Activated naive CD8-positive, alpha-beta T cell treated with anti-CD3 and anti-CD28 coated beads for 36 hours (primary cell): ENCODE measurements at places on chromosomes 12 and 14.
A peak's percentile ranks its signal among the peaks of the same experiment; 100 is the strongest.

- DNase-seq: no peak
These were observed 23.7 kb downstream of the NCOR2 start for GRCh38 chr12:124543590-124544310.

DNA sequence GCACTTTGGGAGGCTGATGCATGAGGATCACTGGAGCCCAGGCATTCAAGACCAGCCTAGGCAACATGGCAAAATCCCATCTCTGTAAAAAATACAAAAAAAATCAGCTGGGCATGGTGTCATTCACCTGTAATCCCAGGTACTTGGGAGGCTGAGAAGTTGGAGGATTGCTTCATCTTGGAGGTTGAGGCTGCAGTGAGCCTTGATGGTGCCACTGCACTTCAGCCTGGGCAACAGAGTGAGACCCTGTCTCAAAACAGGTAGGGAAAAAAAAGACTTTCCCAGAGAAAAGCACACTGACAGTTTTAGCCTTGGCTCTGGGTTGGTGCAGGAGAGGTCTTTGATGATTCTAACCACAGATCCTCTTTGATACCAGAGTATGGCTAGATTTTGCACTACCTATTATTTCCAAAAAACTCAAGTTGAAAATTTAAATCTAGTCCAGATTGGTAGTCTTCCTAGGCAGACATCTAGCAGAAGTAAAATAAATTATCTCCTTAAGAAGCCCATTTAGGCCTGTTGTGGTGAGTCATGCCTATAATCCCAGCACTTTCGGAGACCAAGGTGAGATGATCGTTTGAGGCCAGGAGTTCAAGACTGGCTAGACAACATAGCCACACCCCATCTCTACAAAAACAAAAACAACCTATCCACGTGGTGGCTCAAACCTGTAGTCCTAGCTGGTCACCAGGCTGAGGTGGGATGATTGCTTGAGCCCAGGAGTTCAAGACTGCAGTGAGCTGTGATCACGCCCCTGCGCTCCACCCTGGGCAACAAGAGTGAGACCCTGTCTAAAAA is 18.6 kb downstream of the LARP4 start:
- DNase-seq: no peak

DNA sequence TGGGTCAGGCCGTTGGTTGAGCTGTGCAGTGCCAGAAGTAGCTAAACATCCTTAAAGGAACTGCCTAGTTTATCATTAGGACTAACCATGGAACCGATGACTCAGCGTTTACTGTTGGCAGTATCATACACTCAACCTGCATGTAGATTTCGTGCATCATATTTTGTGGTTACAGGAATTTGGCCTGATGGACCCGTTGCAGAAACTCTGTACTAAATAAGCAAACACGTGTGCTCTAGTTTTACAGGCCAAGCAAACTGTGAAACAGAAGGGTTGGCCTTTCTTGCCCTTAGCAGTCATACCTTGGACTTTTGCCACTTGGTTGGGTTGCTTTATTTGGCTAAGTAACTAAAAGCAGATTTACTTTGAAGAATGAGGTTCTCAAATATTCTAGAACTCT is 35.6 kb downstream of the DGLUCY start:
- no peak for DNase-seq

DNA sequence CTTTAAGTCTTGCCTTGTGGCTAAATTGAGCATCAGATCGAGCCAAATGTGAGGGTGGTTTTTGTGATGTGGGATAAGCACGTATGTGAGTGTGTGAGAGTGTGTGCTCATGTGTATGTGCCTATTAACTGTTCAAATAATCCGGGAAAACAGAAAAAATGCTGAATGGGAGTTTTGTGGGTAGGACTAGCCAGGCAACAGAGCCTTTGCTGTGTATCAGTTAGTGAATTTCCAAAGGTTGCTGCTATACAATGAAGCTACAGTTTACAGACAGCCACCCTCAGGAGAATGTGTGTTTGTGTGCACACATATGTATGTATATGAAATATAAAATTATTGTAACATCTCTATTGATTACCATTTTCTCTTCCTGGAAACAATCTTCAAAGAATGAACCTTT is 154.0 kb downstream of the SOX5 start:
- no peak for DNase-seq

DNA sequence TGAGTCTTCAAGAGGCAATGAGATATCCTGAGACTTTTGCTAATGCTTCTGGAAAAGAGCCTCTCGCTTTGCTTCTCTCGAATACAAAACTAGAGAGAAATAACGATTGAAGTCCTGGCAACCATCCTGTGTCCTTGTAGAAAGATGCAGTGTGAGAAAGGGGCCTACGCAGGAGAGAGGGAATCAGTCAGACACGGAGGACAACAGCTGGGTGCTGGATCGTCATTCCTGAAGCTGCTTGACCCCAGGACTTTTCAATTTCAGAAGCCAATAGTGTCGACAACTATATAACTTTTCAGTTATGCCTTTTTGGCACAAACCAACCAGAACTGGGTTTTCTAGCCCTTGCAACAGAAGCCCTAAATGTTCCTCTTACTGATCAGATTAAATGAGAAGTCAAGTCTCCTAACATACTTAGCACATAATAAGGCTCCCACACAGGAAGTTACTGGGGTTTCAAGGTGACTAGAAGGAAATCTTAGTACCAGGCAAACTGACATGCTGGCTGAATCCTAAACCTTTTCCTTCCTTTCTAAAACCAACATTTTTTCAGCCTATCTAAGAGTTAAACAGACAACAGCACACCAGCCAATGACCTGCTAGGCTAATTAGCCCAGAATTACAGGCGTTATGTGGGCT is 755.6 kb downstream of the MED13L start:
- DNase-seq: no peak

GRCh38 chr12:52647601-52648000 is 4.4 kb downstream of the KRT2 start:
- no peak for DNase-seq

DNA sequence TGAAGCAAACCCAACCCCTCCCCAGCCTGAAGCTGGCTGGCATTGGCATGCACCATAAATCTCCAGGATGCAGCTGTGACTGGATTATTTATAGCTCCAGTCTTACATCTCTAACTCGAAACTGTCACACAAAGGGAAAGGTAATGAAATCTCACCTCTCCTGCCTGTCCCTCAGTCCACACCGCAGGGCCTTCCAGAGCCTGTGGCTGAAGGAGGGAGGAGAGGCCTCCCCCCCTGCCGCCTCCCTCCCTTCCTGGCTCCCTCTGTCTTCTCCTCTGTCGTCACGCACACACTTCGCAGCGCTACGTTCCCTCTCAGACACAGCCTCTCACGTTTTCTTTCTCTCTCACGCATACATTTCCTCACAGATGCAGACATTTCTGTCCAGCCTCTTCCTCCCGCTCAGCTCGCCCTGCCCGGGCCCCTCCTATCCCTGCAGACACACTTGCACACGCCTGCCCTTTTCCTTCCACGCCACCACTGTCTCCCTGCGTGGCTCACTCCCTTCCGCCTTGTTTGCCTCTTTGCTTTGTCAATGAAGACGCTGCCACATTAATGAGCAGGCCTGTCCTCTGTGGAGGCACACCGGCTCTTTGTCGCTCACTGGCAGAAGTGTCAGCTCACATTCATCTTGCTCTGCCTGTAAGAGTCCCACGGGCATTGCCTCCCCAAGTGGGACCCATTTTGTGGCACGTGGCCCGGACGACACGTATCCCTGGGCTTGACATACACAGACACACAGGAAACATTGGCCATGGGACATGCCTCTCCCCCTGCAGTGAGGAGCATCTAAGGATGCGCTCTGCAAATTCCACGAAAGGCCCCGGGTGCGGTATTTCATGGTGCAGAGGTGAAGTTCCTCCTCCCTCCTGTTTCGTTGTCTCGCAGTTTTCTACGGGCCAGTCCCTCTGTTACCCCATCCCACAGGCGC is 27.9 kb downstream of the IRF2BPL start:
- no peak for DNase-seq

DNA sequence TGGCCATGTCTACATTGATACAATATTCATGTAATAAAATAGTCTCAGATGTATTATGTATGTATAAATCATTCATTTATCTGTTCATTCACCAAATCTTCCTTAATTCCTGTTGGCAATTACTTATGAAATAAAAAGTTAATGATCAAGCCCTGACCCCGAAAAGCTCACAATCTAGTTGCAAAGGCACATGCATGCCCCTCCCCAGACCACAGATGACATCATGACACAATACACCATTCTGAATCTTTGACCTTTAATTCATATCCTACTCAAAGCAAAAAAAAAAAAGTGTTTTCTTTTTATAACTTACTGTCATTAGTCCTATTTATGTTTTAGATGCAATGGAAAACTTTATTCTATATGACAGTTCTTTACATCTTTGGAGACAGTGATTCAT is 346.9 kb downstream of the PRKD1 start:
- DNase-seq: no peak

DNA sequence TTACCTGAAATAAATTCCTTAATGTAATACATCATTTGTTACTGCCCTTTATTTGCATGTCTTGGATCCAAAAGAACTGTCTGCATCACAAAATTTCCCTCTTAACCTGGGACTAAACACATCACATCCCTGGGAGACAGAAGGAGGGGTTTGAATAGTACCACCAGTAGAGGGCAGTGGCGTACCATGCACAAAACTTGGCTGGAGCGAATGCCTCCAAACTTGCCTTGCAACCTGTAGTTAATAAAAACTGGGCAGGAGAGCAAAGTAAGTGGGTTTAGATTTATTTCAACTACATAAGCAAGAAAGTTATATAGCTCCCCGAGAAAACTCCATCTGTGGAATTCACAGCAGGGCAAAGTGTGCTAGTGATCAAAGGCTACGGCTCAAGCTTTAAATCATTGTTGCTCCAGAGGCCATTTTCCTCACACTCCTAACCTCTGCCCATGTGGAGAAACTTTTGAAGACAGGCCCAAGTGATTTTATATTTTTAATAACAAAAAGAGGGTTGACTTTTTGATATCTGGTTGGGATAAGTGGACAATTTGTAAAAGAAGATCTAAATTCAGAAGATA is 1176.7 kb upstream of the SEL1L start:
- peak; percentile 11 for DNase-seq

GRCh38 chr14:36935976-36936678 is 236.3 kb downstream of the SLC25A21 start:
- no peak for DNase-seq

DNA sequence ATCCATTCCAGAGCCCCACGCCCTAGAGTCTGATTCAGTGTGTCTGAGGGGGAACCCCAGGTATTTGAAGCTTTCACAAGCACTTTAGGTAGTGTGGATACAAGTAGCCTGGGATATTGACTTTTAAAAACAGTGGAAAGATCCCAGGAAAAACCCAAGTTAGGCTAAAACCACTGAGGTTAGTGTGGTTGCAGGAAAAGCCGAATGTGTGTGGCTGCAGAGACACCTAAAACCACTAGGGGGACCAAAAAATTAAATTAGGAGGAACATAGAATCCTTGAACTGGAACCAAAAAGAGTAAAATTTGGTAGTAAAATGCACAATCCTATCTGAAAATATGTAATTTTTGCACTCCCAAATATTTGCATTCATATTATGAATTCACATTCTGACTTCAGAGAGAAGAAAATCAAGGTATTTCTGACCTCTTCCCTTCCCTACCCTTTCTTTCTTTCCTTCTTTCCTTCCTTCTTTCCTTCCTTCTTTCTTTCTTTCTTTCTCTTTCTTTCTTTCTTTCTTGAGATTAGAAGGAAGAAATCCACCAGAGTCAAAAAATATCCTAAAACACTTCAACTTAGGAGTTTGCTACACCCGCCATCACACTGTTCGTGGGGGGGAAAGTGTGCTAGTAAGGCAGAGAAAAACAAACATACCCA is 37.8 kb downstream of the SLCO1A2 start:
- no peak for DNase-seq

- no peak for DNase-seq
These were observed 4.1 kb upstream of the CRADD start for GRCh38 chr12:93673084-93673483.

DNA sequence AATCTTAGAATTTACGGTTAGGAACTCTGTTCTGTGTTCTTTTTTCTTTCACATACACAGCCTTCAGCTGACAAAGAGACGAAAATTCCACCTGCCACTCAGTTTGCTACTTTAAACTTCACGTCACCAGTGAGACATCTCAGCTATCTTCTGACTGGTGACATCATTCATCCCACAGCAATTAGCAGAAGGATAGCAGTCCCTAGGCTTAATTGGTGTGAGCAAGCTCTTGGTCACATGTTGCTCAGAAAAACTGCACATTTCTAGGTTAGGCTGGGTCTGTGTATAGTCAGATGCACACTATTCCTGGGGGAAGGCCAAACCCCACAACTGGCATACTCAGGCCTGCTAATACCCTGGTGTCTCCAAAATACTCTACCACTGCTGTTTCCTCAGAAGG is 23.9 kb downstream of the SLC7A7 start:
- DNase-seq: no peak

DNA sequence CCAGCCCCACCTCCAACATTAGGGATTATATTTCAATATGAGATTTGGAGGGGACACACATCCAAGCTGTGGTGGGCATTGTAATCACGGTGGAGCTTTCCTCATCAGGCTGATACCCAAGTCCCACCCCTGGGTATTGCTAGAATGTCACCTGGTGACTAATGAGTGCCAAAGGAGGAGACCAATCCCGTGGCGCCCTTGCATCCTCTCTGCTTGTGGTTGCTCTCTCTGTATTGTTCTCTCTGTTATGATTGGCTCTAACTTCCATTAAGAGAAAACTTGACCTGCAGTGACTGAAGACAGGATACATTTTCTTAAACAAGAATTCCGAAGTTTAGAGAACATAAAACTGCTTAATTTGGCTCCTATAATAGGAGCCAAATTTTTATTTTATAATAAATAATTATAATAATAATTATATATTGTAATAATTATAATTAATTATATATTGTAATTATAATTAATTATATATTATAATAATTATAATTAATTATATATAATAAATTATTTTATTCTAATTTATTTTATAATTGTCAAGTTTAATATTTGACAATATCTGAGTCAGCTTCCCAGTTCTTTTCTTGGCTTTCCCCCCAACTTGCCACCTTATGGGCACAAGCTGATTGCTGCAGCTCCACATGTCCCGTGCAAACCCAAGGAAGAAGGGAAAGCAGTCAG is 420.1 kb downstream of the DIO2 start:
- DNase-seq: no peak

- no peak for DNase-seq
These were observed 7.7 kb upstream of the PCK2 start for GRCh38 chr14:24086193-24086955.
